ENCODE measurements at places on chromosomes 5 and 9.

DNA sequence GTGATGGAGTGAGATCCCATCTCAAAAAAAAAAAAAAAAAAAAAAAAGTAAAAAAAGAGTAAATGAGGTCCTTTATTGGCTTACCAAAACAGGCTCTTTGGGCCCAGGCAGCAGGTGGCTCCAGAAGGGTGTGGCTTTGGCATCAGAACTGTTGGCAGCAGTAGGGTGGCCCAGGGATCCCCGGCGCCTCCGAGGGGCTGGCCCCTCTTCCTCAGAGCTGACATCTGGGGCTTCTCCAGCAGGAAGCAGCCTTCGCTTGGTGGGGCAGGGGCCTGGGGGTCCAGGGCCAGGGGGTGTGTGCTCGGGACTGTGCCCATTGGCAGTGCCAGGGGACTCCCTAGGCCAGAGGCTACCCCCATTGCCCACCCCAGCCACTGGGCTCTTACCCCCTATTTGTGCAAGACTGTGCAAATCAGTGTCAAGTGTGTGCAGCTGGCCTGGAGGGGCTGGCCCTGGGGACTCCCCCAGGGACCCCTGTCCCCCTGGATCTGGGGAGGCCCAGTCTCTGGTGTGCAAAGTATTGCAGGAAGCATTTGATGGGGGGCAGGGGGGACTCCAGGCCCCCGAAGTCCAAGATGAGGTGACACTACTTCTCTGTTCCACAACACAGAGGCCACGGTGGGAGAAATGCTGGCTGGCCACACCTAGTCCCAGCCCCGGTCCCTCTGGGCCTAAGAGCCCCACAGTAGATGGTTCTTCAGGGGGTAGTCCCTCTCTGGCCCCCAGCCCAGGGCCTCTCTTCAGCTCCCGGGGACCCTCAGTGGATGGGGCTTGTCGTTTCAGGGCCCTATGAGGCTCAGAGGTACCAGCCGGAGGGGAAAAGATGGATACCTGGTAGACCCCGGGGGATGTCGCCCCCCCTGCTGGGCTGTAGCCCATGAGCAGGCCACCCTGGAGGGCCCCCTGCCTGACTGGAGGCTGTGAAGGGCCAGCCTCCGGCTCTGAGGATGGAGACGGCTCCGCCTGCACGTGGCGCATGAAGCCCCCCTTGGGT, 4.7 kb upstream of the STOML2 start:
- no peak for DNase-seq

- no peak for DNase-seq
These were observed 8.7 kb upstream of the GFRA3 start for GRCh38 chr5:138282920-138283742.

DNA sequence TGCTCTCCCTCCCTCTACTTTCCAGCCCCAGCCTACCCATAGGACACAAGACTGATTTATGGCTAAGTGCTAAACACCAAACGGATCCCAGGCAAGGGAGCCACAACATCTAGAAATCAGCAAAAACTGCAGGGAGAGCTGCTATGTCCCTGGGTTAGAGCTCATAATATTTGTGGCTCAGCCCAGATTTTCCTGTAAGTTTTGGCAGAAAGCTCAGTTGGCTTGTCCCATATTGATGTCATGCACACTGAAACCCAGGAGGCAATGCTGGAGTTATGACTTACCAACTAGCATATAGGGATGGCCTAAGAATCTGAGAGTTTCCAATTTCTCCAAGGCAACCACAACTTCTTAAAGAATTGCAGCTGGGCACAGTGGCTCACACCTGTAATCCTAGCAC, 44.7 kb upstream of the MYOT start:
- DNase-seq: no peak

DNA sequence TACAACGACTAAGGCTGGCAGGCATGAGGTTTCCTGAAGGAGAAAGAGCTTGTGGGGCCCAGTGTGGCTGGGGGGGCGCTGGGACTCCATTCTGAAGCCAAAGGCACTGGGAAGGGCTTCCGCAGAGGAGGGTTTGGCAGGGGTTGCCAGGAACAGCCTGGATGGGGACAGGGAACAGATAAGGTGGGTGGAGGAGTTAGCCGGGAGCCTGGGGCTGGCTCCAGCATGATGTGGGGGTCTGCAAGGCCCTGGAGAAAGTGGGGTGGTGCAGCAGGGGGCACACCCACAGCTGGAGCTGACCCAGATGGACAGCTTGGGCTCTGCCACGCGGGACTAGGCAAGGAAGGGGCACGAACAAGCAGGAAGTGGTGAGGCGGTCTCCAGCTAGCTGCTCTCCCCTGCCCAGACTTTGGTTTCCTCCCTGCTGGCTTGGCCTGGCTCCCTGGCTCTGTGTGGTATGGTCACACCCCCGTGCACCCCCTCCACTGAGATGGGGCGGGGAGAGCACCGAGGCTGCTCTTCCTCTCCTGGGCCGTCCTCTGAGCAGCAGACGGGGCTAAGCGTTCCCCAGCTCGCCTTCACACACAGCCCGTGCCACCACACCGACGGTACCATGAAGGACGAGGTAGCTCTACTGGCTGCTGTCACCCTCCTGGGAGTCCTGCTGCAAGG, at the start of gene LTC4S:
TSS of gene LTC4S (plus strand) at position 519 of the 672 bp plus-strand sequence. CDS start at position 614, 95 bp downstream.
- no peak for DNase-seq

DNA sequence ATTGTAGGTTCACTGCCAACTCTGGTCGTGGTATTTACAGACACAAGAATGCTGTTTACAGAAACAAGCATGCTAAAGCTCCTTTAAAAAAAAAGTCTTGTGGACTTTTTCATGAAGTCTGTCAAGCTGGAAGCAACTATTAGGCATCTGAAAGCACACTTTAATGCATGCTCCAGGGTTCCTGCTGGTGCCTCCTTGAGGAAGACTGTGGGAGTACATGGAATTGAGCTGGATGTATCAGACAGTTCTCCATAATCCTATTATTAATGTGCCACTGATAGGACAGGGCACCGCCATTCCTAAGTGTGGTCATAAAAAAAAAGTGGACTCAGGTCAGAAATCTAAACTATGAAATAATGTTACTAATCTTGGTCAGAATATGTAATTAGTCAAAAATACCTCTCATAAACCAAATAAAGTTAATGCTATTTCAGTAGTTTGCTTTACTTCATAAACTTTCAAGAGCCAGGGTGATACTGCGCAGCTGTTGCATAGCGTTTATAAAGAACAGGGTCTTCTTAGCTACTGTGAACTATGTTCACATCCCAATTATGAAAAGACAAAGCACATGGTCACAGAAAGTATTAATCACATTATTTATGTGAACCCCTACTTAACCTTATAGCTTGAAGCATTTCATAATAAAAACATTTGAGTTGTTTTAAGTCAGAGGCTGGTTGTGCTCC, 390.8 kb upstream of the PTGER4 start:
- no peak for DNase-seq

All from stimulated activated CD4-positive, alpha-beta T cell treated with anti-CD3 and anti-CD28 coated beads, Interleukin-1b, Interleukin-23, amount 100 ng/mL, for 4 hours (primary cell).